H9 (cell line): ENCODE measurements at places on chromosomes 11 and 22. TPM values are rescaled to one million over a fixed set of nuclear protein-coding genes. Genes with fewer than 3 reads are reported as not detected.

OR4D5 gene
- total RNA-seq: not detected in 2 replicates

PDE2A gene
- 3.4 and 4.3 TPM in 2 replicates for total RNA-seq

- H3K4me1 ChIP-seq: no peaks in the 10 kb centered on the region; the same call in 1 of the 2 replicates
- H3K27ac ChIP-seq: no peak overlapping the region
- H3K36me3 ChIP-seq: peaks cover 1% of the 10 kb centered on the region; the same call in 1 of the 3 replicates
- no peak for DNase-seq
Measured at GRCh38 chr22:19665784-19666672, 48.3 kb upstream of the SEPTIN5 start.

- no peak for DNase-seq
- H3K36me3 ChIP-seq: peaks cover 12% of the 10 kb centered on the region; the same call in 2 of the 3 replicates
- no peaks in the 10 kb centered on the region for H3K27me3 ChIP-seq
- H3K4me3 ChIP-seq: no peak overlapping the region
- no peak overlapping the region for H3K27ac ChIP-seq
Measured at GRCh38 chr11:77320351-77320750, 18.9 kb upstream of the GDPD4 start.

- H3K4me3 ChIP-seq: no peak overlapping the region
- no peak overlapping the region for H3K27ac ChIP-seq
- no peak for DNase-seq
- H3K27me3 ChIP-seq: no peaks in the 10 kb centered on the region
- H3K36me3 ChIP-seq: peaks cover 42% of the 10 kb centered on the region
Measured at GRCh38 chr22:41539146-41540005, 4.9 kb downstream of the POLR3H start.
